ENCODE measurements at places on chromosomes 1 and 21.

- no peak for DNase-seq
Measured at GRCh38 chr1:207883104-207883651, 27.7 kb downstream of the CD34 start.

DNA sequence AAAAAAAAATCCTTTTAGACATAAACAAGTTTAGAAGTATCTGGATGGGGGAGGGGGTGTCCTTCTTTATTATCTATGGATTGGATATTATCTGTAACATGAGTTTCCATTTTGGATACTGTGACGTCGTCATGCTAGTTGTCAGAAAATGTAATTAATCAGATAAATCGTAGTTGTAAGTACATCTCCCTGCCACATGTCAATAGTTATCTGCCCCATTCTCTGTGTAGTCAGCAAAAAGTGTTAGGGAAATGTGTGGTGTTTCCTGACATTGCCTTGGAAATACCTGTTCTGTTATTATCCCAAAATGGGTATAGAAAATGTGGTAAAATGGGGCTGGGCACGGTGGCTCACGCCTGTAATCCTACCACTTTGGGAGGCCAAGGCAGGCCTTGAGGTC lies 24.6 kb upstream of the SDE2 start:
- DNase-seq: no peak

- no peak for DNase-seq
Measured at GRCh38 chr21:29181799-29182470, 51.5 kb downstream of the MAP3K7CL start.

GRCh38 chr1:33074193-33074945 lies 6.6 kb upstream of the AZIN2 start:
- DNase-seq: no peak

DNA sequence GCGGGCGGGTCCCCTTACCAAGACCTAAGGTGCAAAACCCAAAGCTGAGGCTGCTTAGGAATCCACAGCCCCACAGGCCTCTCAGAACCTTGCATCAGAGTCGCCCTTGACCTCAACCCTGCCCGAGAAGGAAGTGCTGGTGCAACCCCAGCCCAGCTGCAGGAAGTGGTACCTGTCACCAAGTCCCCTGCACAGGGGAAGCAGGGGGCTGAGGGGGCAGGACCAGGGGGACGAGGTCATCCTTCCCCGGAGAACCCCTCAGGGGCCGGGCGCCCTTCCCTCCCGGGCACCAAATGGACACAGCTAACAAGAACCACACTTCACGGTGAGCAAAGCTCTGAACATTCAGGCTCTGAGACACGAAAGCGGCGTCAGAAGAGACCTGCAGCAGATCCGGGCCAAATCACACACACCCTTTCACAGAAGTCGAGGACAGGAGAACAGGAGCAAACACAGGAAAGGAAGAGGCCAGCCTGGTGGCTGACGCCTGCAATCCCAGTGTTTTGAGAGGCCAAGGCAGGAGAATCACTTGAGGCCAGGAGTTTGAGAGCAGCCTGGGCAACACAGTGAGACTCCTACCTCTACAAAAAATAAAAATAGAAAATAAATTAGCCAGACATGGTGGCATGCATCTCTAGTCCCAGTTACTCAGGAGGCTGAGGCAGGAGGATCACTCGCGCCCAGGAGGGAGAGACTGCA lies 6.4 kb downstream of the ITGB2 start:
- DNase-seq: no peak

- no peak for DNase-seq
Measured at GRCh38 chr21:29121759-29122158, 8.7 kb upstream of the MAP3K7CL start.

DNA sequence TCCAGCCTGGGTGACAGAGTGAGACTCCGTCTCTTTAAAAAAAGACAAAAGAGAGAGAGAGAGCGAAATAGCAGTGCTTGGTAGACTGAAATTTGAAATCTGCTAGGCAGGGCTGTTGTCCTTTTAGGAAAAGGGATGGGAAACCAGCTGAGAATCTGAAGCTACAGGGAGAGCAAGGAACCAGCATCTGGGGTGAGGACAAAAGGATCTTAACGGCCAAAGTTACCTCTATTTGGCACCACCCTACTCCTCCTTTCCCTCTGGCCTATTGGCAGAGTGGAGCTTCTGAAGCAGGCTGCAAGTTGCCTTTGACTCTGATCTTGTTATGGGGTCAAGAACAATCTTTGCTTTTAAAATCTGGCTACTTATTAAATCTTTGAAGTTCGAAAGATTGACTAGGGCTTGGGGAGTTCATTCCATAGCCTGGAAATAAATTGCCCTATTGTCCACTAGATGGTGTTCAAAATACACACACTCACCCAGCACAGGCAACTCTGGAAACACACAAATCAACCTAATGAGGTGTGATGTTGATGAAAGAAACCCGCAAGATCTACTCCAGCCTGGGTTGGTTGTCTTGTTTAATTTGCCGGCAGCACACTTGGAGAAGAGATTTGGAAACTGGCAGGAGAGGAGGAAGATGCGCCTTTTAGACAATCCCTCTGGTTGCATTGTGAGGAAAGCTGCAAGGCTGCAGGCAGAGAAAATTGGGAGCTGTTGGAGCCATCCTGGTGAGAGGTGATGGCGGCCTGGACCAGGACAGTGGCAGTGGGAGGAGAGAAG lies 16.5 kb upstream of the PARP1 start:
- peak; percentile 32 for DNase-seq

- DNase-seq: no peak
Measured at GRCh38 chr1:151237678-151238466, 16.7 kb upstream of the PSMD4 start.

DNA sequence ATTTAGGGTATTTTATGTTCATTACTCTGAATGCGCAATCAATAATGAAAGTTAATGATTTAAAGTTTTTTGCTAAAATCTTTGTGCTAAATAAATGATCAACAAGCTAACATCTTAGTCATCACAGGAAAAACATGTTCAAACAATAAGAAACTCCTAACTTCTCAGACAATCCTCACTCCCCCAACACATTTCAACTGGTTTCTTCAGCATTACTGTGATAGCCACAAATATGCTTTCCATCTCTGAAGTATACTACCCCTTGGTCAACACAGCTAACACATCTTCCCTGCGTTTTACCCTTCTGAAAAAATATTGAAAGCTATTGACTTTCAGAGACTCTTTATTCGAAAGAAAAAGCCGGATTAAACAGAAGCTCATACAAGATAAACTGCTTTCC lies 85.8 kb downstream of the ZNF644 start:
- DNase-seq: no peak

DNA sequence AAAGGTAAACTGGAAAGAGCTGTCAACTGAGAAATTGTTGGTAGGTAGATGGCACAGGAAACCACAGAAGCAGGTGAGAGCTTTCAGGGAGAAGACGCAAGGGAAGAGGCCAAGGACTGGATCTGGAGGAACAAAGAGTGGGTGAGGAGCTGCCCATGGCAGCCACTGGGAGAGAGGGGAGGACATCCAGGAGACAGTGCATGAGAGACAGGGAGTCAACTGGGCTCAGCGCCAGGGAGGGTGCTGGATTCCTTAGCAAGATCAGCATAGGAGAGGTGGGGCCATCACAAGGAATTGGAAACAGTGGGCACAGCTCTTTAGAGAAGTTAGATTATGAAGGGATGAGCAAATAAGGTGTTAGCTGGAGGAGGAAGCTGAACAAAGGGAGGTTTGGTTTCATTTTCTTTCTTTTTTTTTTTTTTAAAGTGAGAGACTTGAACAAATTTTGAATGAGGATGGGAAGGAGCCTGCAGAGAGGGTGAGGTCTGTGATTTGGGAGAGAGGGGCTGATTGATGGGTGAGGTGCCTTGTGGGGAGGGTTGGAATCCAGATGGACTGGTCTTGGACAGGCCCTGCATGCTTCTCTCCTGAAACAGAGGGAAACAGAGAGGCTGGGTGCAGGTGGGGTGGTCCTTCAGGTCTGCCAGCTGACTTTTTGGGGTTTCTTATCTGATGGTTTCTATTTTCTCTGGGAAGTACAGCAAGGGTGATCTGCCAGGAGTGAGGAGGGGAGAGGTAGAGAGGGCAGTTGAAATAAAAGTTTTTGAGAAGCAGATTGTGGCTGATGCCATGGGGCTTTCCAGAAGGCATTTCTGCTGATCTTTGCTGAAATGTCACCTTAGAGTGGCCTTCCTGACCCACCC lies 5.4 kb downstream of the CYP4B1 start:
- no peak for DNase-seq

- DNase-seq: no peak
Measured at GRCh38 chr1:187067160-187067559, 238.4 kb downstream of the PLA2G4A start.

GRCh38 chr1:232142403-232143314 lies 487.3 kb downstream of the SIPA1L2 start:
- DNase-seq: no peak

GRCh38 chr1:103517380-103518047 lies 8.0 kb upstream of the RNPC3 start:
- DNase-seq: no peak

DNA sequence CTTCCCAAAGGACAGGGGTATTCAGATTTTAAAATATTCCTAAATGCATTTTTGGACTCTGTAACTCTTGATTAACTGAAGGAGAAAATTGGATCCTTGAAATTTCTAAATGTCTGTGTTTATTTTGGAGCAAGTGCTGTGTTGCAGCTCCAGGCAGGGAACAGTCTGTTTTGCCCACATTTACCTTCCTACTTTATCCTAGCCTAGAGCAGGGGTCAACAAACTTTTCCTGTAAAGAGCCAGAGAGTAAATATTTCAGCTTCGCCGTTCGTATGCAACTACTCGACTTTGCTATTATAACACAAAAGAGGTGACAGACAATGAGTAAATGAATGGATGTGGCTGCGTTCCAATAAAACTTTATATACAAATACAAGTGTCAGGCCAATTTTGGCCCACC lies 402.2 kb downstream of the GPATCH2 start:
- no peak for DNase-seq

GRCh38 chr21:31252091-31252490 lies 92.0 kb downstream of the TIAM1 start:
- no peak for DNase-seq

DNA sequence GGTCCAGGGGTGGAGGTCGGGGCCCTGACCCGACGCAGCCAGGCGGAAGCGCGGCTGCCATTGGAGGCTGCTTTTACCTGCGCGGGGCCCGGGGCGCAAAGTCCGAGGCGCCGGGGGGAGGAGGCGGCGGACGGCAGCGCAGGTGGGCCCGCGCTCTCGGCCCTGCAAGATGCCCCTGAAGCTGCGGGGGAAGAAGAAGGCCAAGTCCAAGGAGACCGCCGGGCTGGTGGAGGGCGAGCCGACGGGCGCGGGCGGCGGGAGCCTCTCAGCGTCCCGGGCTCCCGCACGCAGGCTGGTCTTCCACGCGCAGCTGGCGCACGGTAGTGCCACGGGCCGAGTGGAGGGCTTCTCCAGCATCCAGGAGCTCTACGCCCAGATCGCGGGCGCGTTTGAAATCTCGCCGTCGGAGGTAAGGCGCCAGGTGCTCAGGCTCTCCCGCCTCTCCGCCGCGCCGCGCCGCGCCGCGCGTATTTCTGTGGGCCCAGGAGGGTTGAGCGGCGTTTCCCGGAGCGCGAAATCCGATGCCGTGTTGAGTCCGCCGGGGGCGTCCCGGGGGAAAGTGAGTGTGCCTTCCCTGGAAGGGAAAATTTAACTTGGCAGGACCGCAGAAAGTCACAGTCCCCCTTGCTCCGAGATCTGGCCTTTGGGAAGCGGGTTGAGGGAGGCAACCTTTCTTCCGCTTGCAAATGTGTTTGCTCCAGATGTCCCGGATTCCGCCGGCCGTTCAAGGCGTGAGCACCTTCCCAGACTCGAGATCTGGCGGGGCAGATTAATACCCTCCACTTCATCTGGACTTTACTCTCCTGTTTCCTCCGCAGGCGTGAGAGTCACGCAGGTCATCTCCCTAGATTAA lies at the start of gene GIPC2:
GIPC2 (plus strand) TSS at position 41 of the 853 bp plus-strand sequence; CDS start at position 170, 129 bp downstream.
- peak; percentile 18 for DNase-seq

GRCh38 chr1:14372526-14372925 lies 226.0 kb upstream of the KAZN start:
- no peak for DNase-seq

DNA sequence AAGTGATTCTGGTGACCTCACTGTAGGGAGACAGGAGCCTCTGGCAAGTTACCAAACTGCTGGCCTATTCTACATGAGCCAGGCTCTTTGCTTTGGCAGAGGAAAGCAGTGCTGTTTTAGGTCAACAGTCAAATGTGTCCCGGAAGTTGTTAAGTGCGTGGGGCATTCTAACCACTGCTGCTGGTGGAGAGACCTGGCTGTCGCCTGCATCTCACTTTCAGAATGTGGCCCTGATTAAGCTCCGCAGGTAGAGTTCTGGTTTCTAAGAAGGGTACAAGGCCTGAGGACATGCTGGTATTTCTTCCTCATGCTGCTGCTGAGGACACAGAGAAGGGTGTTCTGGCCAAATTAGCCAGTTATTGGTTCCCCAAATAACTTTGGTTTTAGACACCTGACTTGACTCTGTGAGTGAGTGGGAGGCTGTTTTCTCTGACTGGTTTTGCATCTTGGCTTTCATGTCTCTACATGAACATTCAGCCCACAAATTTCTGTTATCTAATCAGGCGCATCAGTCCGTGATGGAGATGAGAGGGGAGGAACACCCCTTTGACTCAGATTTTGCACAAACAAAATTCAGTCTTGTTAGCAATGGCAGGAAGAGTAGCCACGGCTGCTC lies 120.8 kb downstream of the LMO4 start:
- DNase-seq: no peak

DNA sequence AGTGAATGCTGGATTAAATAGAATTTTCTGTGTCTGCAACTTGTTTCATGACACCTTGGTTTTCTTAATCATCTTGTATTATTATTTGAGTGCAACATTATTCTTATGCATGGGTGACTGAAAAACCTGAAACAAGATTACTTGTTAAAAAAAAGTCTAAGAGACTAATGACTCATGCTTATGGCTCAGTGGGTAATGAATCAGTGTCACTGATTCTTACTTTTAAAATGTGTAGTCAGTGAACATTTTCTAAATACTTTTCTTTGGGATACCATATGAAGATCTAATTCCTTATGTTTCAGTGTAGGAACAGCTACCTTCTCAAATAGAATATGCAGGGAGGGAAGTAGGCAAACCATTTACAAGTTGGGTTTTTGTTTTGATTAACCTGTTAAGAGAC lies 65.5 kb downstream of the PRKAA2 start:
- DNase-seq: no peak

GRCh38 chr1:98119796-98120195 lies 199.0 kb upstream of the DPYD start:
- peak; percentile 23 for DNase-seq

GRCh38 chr1:147466543-147466942 lies 74.8 kb upstream of the BCL9 start:
- DNase-seq: no peak

DNA sequence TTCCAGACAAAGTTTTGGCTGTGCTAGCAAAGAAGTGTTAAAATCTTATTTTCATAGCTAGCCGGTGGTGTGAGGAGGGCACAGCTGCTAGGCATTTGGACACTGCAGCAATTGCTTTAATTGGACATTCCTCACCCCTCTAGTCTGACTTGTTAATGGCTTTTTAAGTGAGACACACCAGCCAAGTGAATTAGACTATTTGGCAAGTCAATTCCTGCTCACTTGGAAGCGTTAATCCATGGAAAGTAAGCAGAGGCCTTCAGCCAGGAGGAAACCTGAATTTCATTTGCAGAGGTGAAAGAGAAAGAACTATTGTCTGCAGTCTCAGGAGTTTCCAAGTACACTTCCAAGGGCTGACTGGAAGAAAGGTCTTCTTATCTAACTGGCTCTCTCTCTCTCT lies 175.7 kb downstream of the ST6GALNAC3 start:
- DNase-seq: no peak

GRCh38 chr1:209516771-209517680 lies 66.5 kb upstream of the CAMK1G start:
- DNase-seq: peak; percentile 54

All from neuronal stem cell (in vitro differentiated cells).